ENCODE measurements at places on chromosomes 3 and 15.

DNA sequence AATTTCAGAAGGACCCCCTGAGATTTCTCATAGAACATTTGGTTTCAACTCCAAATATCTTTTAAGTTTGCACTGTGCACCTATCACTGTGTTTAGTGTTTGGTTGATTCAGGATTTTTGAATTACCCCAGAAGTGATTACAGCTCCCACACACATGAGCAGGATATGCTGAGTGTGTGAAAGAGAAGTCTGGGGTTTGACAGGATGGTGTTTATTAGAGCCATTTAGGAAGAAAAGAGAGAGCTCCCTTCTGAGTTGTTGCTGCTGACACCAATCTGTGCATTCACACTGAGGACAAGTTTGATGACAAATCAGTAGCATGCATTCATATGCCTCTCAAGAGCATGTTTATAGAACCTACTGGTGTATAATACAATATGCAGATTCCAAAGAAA, 118.1 kb downstream of the RPL22L1 start:
- no peak for DNase-seq

GRCh38 chr3:197085137-197085536, 55.5 kb upstream of the MELTF start:
- DNase-seq = no peak

DNA sequence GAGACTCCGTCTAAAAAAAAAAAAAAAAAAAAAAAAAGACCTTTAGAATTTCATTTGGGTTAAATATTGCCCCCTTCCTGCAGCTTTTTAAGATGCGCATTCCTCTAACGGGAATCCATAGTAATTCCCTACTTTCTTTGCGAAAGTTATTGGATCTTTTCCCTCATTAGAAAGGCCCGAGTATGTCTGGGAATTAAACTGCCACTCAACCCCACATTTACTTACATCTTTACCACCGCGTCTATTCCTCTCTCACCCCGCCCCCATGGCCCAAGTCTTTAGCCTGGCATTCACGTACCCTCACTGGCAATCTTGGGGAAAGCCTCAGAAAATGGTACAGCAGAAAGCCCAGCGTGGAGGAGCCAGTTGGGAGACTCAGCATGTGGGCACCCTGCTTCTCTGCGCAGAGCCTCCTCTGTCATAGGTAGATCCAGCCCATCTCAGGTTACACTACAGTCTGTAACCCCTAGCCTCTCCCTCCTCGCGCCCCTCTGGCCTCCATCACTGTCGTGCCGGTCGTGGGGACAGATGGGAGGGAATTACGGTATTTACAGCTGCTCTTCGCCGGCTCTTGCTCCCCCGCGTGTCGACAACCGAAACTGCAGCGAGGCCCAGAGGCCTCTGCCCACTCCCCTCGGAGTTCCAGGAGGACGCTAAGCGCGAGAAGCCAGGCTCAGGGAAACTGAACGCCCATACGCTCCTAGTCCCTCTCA, 6.4 kb upstream of the ANKDD1A start:
- DNase-seq = peak; percentile 16

- no peak for DNase-seq
Measured at GRCh38 chr3:156948402-156949210, 122.5 kb downstream of the LEKR1 start.

- no peak for DNase-seq
Measured at GRCh38 chr15:59364248-59364647, 8.4 kb downstream of the MYO1E start.

DNA sequence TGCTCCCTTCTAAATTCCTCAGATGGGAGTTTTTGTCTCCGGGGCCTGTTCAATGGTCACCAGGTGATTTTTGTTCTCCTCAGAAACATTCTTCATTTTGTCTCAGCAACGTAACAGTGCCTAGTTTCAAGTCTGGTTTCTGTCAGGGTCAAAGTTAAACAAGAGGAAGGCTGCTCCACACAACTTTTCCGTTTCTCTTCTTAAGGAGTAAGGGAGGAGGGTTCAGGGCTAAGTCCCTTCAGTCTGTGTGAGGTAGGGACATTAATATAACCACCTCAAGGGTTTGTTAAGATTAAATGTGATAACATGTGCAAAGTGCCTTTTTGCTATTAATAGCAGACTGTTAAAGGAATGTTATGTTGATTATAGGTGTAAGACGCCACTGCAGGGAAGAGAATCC, 41.8 kb downstream of the HOMER2 start:
- DNase-seq = no peak

GRCh38 chr3:167125612-167126407, 254.3 kb downstream of the ZBBX start:
- no peak for DNase-seq

- peak; percentile 95 for DNase-seq
Measured at GRCh38 chr3:177357352-177358090, 160.2 kb upstream of the TBL1XR1 start.

DNA sequence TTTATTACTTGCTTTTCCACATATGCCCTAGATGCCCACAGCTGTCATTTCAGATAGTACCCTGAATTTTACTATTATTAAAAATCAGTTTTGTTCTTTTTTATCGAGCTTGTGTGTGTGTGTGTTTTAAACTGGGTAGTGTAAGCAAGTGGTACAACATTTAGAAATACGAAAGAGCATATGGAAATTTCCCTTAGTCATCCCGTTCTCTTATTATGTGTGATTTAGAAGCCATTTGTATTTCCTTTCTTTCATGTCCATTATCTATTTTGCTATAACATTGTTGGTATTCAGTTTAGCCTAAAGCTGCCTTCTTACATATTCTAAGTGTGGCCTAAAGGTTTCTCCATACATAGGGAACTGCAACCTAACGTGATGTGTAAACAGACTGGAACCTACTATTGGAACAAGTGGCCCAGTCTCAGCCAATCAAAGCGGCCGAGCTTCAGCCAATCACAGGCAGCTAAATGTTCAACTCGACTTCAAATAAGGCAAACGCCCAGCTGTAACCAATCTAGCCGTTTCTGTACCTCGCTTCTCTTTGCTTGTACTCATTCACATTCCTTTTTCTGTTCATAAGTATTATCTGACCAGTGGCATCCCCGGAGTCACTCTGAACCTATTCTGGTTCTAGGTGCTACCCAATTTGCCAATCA, 14.7 kb upstream of the SYN2 start:
- DNase-seq = no peak

- no peak for DNase-seq
Measured at GRCh38 chr3:41874022-41874421, 87.9 kb downstream of the ULK4 start.

- no peak for DNase-seq
Measured at GRCh38 chr15:45714590-45715488, 80.0 kb downstream of the SQOR start.

- peak; percentile 84 for DNase-seq
Measured at GRCh38 chr3:122975163-122975923, 52.2 kb downstream of the SEMA5B start.

GRCh38 chr3:59270209-59270608, 220.4 kb upstream of the CFAP20DC start:
- DNase-seq = no peak

GRCh38 chr15:90838139-90838538, 30.2 kb upstream of the FURIN start:
- no peak for DNase-seq

- no peak for DNase-seq
Measured at GRCh38 chr3:140341817-140342403, 336.0 kb upstream of the TRIM42 start.

- no peak for DNase-seq
Measured at GRCh38 chr3:54831112-54831511, 96.7 kb downstream of the LRTM1 start.

- no peak for DNase-seq
Measured at GRCh38 chr15:90607361-90607760, 77.6 kb downstream of the CRTC3 start.

- DNase-seq = no peak
Measured at GRCh38 chr15:72967811-72968530, 84.3 kb upstream of the NEO1 start.

DNA sequence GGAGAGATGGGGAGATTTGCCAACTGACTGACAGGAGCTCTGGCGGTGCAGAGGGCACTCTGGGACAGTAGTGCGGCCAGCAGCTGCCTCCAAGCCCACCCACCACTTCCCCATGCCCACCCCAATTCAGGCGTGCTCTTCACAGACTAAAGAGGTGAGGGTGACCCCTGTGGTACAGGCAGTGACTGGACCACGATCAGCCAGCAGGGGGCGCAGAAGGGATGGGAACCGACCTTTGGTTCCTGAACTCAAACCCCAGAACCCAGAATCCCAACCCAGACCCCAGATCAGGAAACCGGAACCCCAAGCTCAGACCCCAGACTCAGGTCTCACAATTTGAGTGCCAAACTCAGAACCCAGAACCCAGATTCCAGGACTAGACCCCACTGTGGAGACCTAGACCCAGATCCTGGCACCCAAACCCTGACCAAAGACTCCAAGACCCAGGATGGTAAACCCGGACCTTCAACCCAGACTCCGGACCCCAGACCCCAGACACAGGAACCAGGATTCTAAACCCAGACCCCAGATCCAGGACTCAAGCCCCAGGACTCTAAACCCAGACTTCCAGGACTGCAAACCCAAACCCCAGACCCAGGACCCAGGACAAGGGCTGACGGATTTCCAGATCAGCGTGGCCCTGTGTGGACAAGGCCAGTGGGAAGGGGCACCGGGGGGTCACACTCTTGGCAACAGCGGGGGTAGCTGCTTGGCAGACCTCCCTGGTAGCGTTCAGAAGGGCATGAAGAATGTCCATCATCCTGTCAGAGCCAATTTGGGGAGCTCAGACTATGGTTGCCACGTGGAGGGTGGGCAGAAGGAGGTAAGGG, 3.7 kb upstream of the MYL3 start:
- DNase-seq = no peak

- no peak for DNase-seq
Measured at GRCh38 chr3:114466816-114467215, 173.0 kb downstream of the TIGIT start.

- DNase-seq = no peak
Measured at GRCh38 chr3:146621723-146622122, 16.6 kb upstream of the PLSCR5 start.

DNA sequence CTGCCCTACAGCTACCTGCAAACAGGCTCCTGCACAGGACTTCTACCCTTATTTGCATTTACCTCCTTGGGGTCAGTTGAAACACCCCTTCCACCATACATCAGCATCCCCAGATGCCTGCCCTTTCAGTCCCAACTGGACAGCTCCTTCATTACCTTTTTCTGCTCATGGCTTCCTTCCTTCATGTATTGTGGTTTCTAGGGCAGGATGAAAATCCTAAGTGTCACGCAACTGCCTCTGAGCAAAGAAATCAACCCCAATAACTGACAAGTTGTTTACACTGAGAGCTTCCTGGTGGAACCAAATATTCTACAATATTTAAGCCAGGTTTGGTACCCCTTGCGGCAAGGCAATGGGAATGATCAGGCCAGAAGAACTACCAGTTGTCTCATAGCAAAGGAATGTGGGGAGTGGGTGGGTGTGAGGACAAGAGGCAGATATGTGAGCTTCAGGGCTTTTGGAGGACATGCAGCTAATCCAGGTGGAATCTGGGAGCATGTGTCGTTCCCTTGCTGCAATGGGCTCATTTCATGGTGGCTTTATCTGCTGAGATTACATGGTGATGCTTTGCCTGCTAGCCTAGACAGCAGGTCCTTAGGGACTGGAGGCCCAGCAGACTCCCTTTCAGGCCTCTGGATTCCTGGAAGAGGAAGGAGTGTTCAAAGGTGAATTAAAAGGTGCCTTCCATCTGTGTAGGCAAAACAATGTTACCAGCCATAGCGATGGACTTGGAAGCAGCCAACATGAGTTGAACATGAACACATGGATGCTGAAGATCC, 34.9 kb downstream of the PPCDC start:
- DNase-seq = no peak

DNA sequence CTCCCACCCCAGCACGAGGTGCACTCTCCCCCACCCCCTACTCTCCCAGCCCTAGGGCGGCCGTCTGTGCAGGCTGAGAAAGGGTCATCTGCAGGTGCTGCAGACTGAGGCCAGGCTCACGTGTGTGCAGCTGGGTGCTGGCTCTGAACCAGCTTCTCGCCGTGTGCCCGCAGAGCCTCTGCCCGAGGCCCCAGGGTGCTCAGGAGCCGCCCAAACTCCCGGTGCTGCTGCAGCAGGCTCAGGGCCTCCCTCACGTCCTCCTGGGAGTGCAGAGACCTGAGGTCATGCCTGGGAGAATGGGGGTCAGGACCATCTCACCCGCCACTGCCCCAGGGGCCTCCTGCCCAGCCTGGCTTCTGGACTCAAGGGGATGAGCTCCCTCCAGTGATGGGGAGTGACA, 17.2 kb downstream of the SPTBN5 start:
- DNase-seq = no peak

- DNase-seq = no peak
Measured at GRCh38 chr3:141524988-141525387, 38.2 kb downstream of the RASA2 start.

DNA sequence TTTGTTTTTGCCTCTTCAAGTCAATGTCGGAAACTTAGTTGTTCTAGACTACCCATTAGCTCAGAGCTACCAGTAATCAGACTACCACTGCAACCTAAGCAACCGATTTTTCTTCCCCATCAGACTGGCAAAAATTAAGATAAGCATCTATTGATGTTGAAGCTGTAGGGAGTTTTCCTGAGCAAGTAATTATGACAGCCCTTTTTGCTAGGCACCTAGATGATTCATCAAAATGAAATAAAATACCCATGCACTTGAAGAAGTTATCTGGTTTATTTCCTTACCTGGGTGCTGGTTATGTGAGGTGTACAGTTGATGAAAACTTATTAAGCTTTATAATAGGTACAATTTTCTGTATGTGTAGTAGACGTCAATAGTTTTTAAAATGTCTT, 554 bp upstream of the COMMD4 start:
- no peak for DNase-seq

DNA sequence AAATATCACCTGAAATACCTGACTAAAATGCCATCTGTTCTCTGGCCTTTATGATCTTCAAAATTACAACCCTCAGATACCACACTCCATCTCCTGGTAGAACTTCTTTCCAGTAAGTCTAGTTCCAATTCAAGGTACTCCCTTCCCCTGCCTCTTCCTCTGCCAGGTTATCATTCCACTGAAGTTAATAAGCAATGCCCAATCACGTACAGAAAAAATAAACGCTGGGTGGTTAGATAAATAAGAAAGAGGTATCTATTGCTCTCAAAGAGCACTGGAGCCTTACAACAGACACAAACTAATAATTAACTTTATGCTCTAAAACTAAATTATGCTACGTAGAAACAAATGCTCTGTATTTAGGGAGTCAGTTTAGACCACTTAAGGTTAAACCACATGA, 112.5 kb downstream of the MYO9A start:
- no peak for DNase-seq

DNA sequence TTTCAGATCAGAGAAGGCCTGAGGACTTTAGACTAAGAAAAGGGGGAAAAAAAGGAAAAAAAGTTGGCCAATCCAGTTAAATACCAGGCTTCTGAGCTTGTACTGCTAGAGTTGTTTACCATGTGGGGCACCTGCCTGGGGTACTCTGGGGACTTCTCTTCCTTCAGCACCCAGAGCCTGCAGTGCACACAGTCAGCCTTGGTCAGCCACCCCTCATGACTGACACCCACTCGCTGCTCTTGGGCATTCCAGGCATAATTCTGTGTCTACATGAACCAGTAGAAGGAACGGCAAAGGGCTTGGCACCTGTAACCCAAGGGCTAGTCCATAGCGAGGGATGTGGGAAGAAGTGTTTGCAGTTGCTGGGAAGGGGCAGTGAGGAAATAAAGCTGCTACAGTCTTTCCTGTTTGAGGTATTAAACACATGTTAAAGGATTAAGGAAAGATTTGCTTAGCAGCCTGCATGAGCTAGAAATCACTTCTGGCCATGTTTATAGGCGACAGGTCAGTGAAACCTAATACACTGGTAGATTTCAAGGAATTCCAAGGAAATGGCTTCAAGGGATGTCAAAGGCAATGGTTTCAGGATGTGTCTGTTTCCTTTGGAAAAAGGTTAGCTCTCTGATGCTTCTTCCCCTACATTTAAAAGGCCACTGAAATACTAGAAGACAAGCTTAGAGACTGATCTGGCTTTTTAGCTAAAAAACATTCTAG, 232.5 kb downstream of the CHST2 start:
- DNase-seq = no peak

Data from RCC 7860 (cell line).